ENCODE measurements at places on chromosomes 13 and 19.

DNA sequence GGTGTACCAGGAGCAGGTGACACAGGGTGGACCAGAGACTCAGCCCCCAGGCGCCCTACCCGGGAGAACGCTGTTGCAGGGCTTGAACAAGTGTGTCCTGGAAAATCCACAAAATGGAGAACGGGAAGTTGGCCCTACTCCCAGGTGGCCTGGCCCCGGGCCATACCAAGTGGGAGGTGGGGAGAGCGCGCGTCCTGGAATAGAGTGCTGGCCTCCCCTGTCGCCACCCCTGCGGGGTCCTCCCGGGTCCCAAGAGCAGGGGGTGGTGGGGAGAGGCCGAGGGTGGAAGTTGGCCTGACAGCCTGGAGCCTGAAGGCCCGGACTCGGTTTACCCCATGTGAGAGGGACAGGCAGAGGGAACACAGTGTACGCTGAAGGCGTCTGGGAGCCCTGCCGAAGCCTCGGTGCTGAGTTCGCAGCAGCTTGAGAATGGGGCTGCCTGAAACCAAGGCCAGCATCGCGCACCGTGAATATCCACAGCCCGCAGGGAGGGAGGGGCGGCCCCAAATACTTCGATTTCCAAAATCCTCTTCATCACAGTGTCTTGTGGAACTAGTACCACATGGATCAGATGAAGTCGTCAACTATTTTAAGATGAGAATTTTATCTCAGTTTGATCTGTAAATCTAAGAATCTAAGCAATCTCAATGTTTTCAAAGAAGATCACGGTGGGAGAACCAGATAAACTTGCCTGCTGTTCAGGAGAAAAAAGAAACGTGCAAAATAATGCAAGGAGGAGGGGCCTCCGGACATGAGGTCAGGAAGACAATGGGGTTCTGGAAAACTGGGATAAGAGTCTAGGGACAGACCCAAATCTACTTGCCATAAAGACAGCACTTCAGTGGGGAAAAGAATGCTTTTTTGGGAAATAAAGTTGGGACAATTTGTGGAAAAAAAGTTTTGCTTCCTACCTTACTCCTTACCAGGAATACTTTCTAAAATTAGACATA is 10.4 kb upstream of the KLF16 start:
- no peak for DNase-seq

DNA sequence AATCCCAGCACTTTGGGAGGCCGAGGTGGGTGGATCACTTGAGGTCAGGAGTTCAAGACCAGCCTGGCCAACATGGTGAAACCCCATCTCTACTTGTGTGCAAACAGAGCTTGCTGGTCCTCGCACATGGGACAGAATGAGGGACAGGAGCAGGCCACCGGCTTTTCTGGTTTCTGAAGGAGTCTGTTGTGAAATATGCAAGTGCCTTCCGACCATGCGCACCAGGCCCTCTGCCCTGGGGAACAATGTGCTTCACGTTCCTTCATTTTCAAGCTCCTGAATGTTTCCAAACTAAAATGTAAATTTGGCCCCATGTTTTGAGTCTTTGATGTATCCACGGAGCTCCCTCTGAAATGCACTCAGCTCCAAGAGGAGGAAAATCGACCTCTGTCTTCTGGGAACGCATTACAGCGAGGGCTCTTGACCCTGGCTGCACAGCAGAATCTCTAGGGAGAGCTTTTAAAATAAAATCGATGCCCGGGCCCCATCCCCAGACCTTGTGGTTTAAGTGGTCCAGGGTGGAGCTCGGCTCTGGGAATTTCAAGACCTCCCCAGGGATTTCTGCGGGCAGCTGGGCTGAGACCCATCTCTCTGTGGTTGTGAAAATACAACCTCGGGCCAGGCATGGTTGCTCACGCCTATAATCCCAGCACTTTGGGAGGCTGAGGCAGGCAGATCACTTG is 9.3 kb upstream of the ACP4 start:
- DNase-seq = no peak

- no peak for DNase-seq
These were observed 598.6 kb upstream of the PCDH20 start for GRCh38 chr13:62014299-62014698.

GRCh38 chr13:21175656-21176214 is 617 bp downstream of the SKA3 start:
- DNase-seq = no peak

DNA sequence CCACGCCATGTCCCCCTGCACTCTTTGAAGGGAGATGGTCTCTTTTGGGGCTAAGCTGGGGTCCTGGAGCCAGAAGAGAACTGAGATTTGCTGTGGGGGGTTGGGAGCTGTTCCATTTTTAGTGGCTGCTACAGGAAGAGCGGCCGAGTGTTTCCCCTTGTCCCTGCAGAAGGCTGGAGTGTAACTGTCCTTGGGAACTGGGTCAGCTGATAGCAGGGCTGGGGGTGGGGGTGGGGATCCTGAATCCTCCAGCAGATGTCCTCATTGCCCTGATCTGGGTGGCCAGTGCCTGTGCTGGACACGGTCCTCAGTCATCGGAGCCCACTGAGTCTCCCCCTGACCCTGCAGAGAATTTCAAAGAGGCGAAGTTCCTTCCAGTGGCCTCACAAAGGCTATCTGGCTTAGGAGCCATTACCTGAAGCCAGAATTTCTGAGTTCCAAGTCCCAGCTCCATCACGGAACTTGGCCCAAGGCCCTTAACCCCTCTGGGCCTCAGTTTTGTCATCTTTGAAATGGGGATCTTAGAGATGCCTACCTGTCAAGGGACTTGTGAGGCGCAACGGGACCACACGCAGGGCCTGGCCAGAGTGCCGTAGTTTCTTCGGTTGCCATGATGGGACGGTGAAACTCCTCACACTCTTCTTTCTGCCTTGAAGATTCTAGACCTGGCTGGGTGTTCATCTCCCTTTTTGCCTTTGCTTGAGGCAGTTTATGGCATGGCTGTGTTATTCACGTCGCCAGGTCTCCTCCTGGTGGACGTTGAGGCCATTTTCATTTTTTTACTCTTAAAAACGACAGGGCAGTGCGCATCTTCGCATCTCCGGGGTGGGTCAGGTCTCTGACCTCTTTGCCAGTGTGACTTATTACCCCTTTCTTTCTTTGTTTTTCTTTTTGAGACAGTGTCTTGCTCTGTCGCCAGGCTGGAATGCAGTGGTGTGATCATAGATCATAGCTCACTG is 51.9 kb downstream of the DNM2 start:
- DNase-seq = no peak

DNA sequence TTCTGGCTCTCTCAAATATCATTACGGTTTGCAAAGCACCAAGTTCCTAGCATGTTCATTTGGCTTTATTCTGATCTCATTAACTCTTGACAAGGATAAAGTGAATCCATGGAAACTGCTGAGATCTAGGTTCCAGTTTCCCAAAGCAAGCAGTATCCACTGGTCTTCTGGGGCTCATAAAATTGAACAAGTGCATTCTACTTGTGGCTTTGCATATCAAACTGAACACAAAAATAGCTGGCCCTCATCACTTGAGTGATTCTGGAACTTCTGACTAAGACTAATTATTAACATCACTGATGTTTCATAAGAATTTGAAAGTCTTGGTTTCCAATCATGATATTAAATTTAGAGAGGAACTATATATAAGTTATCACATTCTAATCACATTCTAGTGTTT is 6.3 kb upstream of the KCTD12 start:
- no peak for DNase-seq

DNA sequence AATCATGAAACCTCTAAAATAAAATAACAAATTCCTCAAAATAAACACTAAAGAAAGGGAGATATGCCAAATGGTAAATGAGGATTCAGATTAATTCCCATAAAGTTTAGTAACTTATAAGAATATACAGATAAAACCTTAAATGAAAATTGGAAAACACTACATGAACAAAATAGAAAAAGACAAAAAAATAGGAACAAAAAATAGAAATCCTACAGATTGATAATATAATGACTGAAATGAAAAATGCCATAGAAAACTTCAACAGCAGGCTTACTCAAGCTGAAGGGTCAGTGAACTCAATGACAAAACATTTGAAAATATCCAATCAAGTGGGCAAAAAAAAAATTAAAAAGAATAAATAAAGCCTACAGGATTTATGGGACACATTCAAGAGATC is 1784.8 kb downstream of the PCDH9 start:
- DNase-seq = no peak

- no peak for DNase-seq
These were observed 1.1 kb downstream of the ZNF792 start for GRCh38 chr19:34962687-34963572.

DNA sequence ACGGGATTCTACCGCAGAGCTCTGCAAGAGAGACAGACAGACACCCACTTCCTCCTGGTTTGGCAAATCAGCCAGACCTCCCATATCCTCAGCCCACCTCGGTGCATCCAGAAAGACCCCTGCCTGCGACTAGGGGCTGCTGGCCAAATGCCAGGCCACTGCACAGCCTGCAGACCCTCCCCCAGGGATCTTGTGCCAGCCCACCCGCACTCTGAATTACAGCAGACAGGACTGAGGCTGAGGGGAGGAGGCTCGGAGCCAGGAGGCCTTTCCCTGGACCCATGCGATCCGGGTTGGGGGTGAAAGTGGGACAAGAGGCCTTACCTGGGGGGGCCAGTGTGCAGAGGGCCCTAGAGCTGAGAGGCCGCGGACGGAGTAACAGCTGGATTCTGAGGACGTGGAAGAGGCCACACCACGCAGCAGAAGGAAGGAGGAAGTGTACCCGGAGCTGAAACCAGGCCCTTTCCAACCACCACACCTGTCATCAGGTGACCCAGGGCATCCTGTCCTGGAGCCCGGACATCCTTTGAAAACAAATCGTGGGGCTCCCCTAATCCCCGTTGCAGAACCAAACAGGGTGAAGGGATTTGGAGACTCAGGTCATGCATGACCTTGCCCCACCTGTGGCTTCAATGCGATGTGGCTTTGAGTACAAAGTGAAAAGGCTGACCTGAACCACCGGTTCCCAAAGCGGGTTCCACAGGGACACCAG is 993 bp downstream of the FUT6 start:
- DNase-seq = no peak

GRCh38 chr19:44643605-44644401 is at the start of gene PVR:
PVR (plus strand) TSS chr19:44643910; CDS start chr19:44644097, 187 bp downstream.
- DNase-seq = no peak

DNA sequence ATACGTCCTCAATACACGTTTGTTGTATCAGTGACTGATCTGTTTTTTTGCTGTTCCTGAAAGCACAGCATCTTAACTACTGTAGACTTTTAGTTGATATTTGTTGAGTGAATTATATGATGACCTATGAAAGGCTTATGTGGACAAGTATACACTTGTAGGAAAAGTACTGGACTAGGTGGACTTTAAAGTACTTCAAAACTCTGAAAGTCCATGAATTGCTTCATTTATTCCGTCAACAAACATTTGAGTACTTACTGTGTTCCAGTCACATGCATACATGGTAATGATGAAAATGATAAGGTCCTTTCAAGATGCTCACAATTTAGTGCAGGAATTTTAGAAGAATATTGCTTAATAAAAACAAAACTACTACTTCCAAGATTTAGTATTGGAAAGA is 3.1 kb downstream of the WDFY2 start:
- DNase-seq = no peak

DNA sequence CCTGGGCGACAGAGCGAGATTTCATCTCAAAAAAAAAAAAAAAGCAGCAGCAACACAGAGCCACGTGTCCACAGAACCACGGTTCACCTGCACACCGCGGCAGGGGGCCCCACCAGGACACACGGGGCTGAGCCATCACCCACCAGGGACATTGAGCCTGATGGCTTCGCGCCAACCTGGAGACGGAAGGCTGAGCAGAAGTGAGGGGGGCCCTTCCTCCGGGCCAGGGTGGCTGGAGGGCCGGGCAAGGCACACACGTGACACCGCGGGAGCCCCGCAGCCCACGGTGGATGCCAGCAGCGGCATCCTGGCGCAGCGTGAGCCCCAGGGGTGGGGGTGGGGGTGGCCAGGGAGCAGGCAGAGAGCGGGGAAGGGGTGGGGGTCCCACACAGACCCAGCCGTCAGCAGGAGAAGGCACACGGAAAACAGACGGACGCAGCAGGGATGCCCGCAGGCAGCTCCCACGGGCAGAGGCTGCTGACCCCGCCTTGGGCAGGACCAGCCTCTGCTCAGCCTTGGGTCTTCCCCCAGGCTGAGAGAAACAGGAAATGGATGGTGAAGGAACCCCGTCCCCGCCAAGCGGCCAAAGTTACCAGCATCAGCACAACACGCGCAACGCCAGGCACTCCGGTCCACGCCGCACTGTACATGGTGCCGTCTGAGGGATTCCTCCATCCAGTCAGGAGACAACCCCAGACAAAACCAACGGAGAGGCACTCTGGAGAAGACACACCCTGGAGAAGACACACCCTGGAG is 33.6 kb downstream of the SBNO2 start:
- no peak for DNase-seq

DNA sequence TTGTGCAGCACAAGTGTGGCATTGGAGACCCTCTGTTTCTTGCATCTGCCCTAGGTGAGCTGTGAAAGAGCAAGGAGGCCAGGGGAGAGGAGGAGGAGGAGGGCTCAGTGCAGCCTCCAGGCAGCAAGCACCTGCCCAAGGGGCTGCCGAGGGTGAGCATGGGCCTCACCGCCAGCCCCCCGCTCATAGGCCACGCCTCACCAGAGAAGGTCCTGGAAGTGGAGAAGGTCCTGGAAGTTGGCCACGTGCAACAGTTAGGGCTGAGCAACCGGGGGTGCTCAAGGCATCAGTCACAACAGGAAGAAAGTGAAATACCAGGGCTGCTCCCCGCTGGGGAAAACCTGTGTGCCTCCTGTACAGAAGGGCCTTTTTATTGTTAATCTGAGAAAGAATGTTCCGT is 168.9 kb downstream of the TEX29 start:
- no peak for DNase-seq

DNA sequence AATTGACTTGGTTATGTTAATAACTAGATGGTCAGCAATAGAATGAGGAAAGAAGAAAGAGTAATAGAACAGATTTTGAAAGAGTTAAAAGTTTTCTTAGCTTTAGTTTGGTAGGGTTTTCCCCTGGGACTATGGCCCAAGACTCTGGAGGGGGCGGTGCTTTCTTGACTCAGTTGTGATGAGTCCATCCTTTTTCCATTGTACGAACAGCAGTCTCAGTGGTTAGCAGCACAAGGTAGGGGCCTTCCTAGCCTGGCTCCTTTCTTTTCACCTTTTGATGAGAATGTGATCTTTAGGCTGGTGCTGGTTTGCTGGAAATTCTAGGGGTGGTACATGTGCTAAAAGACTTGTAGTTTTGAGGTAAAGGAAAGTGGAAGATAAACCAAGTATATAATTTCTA is 38.8 kb downstream of the ZNF506 start:
- no peak for DNase-seq

- no peak for DNase-seq
These were observed 579 bp downstream of the ZNF566 start for GRCh38 chr19:36488846-36489117.

DNA sequence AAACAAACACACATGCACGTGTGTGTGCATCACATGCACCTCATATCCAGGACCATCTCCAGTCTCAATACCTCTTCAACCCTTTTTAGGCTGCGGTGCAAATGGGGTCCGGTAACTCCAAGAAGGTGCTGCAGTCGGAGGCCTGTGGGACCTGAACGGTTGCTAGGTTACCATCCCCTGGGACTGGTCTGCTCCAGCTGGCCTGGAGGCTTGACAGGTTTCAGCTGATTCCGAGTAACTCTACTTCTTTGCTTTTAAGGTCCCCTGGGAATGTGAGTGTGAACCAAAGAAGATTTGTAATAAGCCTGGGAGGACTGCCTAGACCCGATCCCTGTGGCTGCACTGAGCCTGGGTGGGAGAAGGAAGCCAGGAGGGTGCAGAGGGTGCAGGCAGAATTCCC is 117.5 kb downstream of the CCNA1 start:
- no peak for DNase-seq

All from stimulated activated CD4-positive, alpha-beta T cell treated with anti-CD3 and anti-CD28 coated beads, Interleukin-1b, Interleukin-23, amount 100 ng/mL, for 1 hour (primary cell).